Breast epithelium (tissue), 4 donors: ENCODE measurements at places on chromosomes 1 and 21. TPM values are rescaled to one million over a fixed set of nuclear protein-coding genes. Genes with fewer than 3 reads are reported as not detected.

The CYP4B1 gene
- total RNA-seq = 58.4 TPM

The AKNAD1 gene
- 2.9 TPM for total RNA-seq

The ANKRD65 gene
- 10.2 TPM for total RNA-seq

The DDR2 gene
- 47.2 TPM for total RNA-seq

The DDAH1 gene
- total RNA-seq = 9.3 TPM

The SYDE2 gene
- 10.6 TPM for total RNA-seq

The KRTAP21-2 gene
- not detected for total RNA-seq

The CADM3 gene
- total RNA-seq = 22.6 TPM

GRCh38 chr21:33015096-33015495 is 10.6 kb upstream of the OLIG2 start:
- no peak for DNase-seq

GRCh38 chr1:160665330-160666078 is 18.7 kb upstream of the SLAMF1 start:
- no peak for DNase-seq

- DNase-seq = no peak
Measured at GRCh38 chr1:59293849-59294248, 3.0 kb upstream of the FGGY start.

DNA sequence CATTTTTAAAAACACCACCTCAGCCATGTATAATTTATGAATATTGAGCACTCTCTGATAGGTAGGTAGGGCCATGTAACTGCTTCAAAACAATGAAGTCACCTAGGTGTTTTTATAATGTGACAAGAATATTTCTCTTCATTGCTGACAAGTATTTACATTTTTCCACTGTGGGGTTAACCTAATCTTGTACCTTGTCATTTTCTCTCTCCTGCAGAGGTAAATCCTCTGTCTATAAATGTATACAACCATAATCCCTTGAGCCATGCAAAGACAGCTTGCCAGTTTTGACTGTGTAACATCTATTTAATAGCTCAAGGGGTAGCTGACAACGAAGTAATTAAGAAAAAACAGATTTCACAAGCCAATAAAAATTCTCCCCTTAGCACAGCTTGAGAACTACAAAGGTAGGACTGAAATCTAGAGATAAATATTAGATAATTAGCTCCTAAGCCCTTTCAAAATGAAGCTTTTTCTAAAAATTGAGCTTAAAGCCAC is 137.6 kb upstream of the POGK start:
- no peak for DNase-seq

- DNase-seq = no peak
Measured at GRCh38 chr1:89121641-89122040, 4.3 kb downstream of the GBP2 start.

- DNase-seq = no peak
Measured at GRCh38 chr1:190373705-190374336, 103.8 kb downstream of the BRINP3 start.

DNA sequence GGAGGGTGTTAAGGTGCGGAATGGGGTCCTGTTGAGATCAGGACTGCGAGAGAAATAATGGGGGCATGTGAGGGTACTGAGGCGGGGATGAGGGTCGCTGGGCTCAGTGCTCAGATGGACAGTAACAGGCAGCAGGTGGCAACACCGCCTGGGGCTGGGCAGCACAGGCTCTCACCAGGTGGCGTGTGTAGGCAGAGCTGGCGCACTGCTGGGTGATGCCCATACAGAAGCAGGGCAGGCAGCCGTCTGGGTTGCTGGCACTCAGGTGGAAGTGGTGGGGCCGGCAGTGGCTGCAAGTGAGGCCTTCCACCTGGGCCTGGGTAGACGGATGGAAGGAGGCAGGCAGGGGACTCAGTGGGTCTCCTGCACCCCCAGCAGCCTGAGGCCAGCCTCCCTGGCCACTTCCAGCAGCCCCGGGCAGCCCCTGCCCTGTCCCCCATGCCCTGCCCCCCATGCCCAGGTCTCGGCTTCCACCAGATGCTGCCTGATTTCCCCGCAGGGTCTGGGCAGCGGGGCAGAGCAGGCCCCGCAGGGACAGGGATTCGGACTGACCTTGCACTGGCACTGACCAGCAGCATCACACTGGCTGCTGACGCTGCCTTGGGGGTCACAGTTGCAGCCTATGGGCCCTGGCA is 60.5 kb downstream of the LDLRAD2 start:
- no peak for DNase-seq

DNA sequence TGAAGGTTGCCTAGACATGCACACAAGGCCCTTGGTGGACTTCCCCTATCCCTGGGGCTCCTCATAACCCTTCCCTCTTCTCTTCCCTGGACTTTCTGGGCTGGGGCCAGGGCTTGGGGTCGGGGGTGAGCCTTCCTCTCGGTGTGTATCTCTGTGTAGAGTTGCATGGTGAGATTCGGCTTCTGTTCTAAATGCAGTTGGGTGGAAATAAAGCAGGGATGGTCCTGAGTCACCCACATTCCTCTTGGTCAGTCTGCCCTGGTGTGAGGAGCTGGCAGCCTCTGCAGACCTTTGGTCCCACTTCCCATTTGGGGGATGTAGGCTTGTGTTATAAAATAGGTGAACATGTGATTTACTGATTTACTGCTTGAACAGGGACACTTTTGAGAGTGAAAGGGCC is 38.0 kb downstream of the ADARB1 start:
- DNase-seq = no peak

DNA sequence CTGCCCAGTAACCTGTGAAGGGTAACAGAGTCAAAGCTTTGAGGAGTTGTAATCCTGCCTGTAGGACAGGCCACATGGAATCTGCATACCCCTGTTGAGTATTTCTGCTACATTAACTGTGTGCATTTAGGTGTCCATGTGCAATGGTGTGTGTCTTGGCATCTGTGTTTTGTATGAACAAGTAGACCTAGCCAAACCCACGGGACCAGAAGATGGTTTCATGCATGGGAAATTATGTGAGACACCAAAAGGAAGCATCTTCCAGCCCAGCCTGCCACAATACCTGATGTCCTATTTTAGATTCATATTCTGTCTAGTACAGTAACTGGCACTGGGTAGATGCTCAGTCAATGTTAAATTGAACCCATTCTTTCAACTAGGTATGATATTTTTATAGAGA is 70.8 kb upstream of the KCND3 start:
- no peak for DNase-seq

- no peak for DNase-seq
Measured at GRCh38 chr1:178092878-178093493, 918 bp upstream of the RASAL2 start.

DNA sequence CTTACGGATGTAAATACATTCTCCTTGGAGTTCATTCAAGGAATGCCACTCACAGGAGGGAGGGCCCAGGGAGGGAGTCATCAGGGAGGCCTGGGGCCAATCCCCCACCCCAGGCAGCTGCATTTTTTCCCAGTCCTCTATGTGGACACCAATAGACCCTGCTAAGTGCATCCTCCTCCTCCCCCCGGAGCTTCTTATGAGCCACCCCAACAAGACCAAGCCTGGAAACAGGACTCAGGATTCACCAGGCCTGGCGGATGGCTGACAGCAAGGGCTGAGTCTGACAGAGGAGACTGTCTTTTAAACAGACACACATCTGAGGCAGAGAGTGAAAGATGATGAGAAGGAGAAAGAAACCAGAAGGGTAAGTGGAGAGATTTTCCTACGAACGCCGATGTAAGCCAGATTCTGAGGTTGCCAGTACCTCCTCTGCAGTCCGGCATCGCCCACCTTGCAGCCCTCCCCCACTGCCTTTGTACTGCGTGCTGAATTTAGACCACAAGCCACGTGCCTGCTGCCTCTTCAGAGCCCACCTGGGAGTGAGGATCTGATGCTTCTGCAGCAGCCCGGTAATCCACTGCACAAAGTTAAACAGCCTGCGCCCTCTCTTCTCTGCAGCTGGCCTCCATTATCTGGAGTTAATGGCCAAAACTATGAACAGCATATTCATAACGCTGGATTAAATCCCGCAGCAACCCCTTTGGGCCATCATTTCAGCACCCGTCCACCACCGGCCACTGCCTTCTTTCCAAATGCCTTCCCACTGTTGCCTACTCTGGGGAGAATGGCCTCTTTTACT is 17.6 kb upstream of the SFPQ start:
- no peak for DNase-seq

DNA sequence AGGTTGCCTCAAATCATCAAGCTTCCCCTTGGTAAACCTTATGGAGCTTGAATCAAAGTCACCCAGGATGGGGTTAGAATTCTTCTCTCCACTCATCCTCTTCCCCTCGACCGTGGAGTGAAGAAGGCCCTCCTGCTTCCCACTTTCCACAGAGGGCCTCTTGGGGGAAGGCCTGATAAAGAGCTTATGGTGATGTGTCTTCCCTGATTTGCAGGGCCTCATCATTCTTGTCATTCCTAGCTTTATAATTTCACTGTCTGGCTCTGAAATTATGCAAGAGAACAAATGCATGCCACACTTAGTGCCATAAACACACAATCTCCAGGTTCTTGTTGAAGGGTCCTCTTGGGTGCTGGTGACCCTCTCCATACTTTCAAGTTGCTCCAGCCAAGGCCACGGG is 101.2 kb downstream of the HMGB4 start:
- no peak for DNase-seq

GRCh38 chr1:160375788-160376524 is 9.1 kb downstream of the NHLH1 start:
- DNase-seq = no peak

DNA sequence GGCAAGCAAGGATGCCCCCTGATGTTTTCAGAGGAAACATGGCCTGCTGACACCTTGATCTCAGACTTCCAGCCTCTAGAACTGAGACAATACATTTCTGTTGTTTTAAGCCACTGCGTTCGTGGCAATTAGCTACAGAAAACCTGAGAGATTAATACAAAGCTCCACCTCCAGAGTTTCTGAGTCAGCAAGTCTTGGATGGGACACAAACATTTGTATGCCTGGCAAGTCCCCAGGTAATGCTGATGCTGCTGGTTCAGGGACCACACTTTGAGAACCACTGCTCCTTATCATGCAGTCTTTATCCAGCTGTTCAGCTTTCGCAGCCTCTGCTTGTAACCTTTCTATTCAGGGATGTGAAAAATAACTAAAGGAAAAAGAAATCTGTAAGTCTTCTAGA is 565.7 kb upstream of the PLXNA2 start:
- no peak for DNase-seq

- no peak for DNase-seq
Measured at GRCh38 chr1:53295726-53296116, 32.1 kb downstream of the LRP8 start.

GRCh38 chr21:35020902-35021301 is 28.2 kb downstream of the RUNX1 start:
- DNase-seq = no peak

DNA sequence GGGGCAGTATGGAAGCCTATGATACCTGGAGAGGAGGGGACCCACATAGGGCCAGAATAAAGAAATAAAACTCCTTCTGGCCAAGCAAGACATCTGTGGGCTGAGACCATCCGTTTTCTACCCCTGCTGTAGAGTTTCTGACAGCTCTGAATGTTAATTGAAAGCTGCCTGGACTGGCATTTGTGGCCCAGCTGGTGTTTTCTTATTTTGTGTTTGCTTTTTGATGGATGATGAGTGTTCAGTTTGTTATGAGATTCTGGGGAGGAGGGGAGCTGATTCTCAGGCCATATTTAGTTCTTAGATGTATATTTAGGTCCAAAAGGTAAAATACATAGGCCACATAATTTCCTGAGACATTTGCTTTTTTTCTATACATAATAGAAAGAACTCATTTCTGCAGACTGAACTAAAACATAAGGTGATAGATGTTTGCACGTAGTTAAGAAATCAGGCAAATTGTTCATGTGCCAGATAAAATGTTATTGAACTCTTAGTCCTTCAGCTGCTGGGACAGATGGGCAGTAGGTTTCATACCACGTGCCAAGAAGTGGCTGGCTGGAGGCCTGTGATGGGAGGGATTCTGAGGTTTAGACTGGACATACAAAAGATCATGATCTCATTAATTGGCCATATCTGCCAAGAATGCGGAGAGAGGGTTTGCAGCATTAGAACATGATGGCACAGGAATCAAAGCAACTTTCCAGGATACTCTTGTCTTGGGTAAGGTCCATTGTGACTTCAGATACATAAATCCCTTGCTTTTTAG is 54.1 kb downstream of the DSCAM start:
- no peak for DNase-seq

DNA sequence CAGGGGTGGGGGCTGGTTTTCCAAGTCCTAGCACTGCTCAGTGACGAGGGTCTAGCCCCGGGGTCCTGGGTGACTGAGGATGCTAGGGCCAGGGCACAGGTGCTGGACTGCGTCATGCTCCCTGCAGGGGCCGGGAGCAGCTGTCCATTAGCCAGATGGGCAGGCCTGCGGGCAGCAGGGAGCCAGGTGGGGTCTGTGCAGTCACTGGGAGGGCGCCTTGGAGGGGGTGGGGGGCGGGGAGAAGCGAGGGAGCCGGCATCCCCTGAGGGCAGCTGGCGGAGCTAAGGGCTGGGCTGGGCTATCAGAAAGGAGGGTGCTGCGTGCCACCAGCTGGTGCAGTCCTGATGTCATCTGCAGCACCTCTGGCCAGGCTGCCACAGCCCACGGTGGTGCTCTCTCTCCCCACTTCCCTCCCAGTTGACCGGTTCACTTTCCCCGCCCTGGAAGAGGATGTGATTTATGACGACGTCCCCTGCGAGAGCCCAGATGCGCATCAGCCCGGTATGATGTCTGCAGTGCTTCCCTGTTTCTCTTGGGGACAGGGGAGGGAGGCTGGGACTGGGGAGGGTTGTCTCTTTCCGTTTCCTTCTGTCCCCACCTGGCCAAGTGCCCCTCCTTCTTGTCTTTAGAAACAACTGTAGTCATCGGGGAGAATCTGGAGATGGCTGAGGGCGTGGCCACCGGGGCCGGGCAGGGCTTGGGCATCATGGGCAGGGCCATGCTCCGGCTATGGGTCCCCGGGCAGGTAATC is 63.8 kb downstream of the ARHGEF10L start:
- DNase-seq = no peak

GRCh38 chr1:202411422-202411821 is 62.9 kb downstream of the PPP1R12B start:
- no peak for DNase-seq
